ENCODE measurements at places on chromosomes 4 and X.

DNA sequence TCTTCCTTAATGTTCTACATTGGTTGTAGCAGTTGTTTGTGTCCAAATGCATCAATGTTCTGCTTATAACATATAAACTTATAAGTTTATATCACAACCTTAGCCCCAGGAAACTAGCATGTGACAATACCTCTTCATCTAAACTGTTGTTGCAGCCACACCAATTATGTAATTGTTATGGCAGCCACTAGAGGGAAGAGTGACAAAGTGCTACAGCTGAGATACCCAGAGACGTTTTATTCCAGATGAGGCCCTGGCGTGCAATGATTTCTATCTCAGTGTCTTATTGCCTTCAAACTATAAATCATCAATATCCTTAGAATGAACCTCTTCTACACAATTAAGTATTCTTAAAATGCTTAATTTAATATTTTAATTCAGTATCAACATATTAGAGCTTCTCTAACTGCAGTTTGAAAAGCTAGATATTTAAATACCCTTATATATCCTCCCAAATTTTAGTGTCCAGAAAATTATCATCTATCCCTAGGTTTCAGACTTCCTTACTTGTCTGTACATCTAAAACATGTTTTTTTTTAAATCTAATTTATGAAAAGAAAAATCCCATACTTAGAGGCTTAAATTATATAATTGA lies 171.6 kb downstream of the PCDH10 start:
- peak; percentile 28 for DNase-seq

DNA sequence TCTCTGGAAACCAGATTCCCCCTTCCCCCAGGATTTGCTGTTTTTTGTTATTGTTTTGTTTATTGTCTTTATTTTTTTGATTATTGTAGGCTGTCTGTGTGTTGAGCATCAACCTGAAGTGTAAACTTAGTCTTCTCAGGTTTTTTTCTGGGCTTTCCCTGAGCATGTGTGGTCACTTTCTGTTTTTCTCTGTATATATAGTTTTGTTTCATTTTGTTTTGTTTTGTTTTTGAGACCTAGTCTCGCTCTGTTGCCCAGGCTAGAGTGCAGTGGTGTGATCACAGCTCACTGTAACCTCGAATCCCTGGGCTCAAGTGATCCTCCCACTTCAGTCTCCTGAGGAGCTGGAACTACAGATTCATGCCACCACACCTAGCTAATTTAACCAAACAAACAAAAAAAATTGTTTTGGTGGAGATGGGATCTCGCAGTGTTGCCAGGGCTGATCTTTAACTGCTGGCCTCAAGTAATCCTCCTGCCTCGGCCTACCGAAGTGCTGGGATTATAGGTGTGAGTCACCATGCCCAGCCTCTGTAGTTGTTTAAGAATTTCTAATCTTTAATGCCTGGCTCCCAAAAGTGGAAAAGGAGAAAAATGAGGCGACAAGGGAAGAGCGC lies 9.1 kb downstream of the IL13RA1 start:
- DNase-seq = no peak

GRCh38 chrX:19839770-19840254 lies 47.6 kb downstream of the SH3KBP1 start:
- no peak for DNase-seq

GRCh38 chr4:27278615-27279375 lies 418.2 kb downstream of the STIM2 start:
- peak; percentile 65 for DNase-seq

DNA sequence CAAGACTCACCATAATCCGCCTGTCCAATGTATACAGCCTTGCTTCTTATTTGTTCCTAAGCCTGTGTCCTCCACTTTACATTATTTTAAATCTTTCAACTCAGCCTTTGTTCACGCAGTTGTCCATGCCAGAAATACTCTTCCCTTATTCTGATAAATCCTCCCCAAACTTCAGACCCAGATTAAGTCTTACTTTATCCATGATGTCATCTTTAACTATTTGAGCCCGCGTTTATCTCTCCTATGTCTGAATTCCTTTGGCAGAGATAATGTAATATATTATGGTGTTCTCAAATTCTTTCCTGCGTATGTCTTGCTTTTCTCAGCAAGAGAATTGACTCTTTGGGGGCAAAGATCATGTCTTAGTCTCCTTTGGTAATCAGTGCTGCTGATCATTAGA lies 129.6 kb downstream of the LUZP4 start:
- DNase-seq = no peak

- no peak for DNase-seq
These were observed 35.8 kb downstream of the TACC3 start for GRCh38 chr4:1756893-1757779.

DNA sequence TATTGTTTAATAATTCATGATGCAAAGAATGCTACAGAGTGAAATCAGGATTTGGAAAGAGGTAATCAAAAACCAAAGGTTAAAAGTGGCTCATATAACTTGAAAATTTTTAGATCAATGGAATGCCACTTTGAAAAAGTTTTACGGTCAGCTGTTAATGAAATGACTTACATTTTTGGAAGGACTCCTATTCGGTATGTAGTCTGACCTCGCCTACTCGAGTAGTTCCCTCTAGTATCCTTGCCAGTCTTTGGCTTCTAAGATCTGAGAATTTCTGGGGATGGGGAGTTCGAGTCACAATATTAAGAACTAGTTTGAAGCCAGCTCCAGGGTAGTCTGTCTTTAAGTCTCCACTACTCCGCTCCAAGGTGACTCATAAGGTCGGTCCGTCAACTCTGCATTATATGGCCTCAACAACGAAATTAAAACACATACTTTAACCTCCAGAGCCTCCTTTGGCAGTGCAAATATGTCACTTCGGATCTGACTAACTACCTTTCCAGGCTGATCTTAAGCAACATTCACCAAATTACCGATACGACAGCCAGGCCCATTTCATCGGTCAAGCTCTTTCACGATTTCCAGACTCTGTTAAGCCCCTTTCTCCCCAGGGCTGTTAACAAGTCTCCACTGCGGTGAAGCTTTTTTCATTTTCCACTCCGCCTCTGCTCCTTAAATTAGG lies 733 bp upstream of the NAA15 start:
- no peak for DNase-seq

DNA sequence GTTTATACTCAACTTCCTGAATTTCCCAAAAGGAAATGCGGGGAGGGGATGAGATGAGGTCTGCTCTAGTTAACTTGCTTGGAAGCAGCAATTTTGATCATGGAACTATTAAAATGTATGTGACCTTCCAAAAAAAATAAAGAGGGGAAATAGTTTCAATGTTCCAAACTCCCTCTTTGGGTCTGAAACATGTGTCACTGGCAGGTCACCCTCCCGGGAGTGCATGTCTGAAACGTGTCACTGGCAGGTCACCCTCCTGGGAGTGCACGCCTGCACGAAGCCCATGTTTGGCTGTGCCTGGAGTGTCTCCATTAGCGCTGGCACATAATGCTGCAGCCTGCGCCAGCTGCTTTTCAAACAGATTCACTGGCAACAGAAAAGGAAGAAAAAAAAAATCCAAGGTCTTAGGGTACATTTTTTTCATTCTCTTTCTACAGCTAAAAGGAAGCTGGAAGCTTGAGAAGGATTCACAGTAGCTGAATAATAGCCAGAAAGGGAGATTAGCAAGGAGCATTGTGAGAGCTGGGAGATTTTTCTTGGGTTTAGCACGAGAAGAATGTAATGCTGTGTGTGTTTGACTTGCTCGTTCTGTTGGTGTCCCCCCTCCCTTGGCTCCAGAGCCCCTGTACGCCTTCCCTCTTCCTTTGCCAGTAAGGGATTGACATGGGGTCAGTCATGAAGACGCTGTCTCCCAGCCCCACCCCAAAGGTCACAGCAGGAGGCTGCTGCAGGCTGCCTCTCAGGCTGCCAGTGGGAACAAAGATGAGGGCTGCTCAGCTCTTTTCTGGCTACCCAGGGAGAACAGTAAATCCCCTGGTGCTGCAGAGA lies 39.2 kb upstream of the TLR3 start:
- DNase-seq = peak; percentile 5

DNA sequence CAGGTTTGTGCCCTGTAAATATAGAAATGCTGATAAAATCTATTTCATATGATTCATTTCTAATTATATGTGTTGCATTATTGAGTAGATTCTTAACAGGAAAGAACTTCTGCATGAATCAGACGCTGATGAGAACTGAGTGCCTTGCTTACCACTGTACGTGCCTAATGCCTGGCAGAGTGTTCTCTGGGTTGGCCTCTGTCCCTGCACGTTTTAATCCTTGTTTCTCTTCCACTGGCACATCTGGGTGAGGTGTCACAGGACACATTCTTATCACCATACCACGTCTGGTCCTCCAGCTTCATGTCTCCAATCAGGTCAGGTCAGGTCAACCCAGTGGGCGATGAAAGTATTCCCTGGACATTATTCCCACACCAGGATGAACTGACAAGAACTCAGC lies 53.6 kb downstream of the KLF3 start:
- no peak for DNase-seq

- DNase-seq = no peak
These were observed 56.1 kb upstream of the HELT start for GRCh38 chr4:184962125-184962638.

GRCh38 chr4:9936129-9936644 lies 85.1 kb downstream of the SLC2A9 start:
- no peak for DNase-seq

DNA sequence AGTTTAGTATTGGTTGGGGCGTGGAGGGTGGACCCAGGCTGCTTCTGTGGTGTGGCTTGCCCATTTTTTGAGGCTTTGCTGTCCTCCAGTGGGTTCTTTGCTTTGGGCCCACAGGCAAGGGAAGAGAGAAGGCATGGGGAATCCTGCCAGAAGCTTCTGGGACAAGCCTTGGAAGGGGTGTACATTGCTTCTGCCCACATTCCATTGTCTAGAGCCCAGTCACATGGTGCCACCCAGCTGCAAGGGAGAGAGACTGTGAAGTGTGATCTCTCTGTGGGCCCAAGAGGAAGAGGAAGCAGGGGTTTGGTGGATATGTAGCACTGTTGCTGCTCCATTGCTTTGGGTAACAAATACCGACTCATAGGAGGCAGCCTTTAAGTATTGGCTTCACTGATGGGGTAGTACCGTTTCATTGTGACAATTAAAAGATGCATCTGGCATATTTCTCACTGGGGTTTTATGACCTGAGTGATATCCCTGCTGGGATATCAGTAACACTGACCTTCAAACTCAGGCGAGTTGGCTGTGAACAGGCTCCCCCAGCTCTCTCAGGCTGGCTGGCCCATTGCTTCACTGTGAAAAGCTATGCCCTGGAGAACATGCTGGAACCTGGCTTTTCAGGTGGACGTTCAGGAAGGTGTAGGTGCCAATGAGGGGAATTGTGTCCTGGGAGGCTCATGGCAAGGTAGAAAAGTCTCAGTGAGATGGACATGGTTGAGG lies 85.9 kb downstream of the CLDN34 start:
- no peak for DNase-seq

DNA sequence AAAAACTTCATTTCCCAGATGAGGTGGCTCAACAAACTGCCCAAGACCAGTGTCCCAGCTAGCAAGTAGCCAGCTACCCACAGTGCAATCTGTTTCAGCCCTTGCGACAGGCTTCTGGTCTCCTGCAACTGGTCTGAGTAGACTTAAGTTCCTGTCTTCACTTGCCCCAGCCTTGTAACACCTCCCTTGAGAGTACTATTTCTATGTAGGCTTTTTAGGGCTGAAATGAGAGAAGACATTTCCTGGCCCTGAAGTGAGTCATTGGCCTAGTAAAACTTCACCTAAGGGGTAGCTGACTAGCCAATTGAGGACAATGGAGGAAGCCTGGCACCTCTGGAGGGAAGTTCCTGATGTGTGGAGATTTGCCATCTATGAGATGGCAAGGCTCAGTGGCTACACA lies 80.1 kb upstream of the STIM2 start:
- DNase-seq = no peak

DNA sequence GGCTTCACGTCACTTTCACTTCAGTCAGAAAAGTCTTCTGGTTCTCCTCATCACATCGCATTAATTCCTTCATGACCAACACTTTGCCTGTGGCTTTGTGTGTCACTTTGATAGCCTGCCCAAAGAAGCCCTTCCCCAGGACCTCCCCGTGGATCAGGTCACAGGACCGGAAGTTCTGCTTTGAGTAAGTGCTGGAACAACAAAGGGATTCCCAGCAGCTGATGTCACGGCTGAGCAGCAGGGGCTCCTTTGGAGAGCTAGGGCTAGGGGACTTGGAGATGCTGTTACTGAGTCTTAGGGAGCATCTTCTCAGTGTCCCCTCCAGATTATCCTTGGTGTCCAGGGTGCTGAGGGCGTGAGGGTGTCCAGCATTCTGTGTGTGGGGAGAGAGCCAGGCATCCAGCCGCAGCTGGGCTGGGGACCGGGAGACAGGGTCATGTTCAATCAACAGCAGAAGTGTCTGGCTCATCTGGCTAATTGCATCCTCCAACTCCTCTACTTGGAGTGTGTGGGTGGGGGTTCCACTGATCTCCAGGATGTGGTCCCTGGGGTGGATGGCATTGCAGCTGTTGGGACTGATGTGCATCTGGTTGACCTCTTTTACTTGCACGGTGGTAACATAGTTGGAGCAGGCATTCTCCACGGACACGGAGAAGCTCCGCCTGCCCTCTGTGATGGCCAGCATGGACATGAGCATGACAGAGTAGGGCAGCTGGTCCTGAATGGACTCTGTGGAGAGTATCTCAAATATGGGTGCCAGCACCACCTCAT lies 39.2 kb upstream of the ARHGAP6 start:
- DNase-seq = no peak

DNA sequence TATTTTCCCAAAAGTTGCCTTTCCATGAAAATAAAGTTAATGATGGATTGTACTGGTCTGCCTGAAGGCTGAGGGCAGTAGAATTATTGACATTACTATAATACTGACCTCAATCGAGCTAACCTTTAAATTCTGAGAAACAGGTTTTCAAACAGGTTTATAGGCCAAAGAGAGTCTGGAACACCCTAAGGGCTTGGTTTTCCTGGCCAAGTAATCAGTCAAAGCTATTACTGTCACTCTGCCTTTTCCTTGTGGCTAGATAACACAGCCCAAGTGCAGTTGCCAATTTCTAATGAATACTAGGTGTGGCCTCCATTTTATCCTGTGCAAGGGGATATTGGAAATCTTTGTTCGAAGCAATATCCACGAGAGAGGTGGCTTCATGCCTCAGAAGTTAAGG lies 75.2 kb downstream of the INTS12 start:
- DNase-seq = peak; percentile 7

GRCh38 chr4:29259556-29259955 lies 1460.6 kb upstream of the PCDH7 start:
- DNase-seq = no peak

- no peak for DNase-seq
These were observed 217.2 kb upstream of the ARSJ start for GRCh38 chr4:114196606-114197005.

- no peak for DNase-seq
These were observed 469.0 kb upstream of the BOD1L1 start for GRCh38 chr4:14096396-14096965.

DNA sequence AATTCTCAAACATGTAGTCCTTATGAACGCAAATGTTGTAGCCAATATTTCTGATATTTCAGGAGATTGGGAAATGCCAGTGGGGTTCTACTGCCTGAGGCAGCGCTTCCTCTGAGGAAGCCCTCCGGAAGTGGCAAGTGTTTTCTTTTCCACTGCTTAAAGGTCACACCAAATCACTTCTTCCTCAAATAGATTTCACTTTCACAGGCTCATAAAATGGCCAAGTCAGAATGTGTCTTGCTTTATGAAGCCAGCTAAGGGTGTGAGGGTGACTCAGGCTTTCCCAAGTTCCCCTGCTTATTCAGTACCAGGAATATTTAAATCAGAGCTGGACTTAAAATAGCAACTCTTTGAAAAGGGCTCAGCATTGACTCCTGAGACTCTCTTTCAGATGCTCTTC lies 514.2 kb upstream of the DIPK2B start:
- no peak for DNase-seq

GRCh38 chr4:7546809-7547367 lies 112.2 kb upstream of the PSAPL1 start:
- DNase-seq = no peak

GRCh38 chr4:145847764-145848163 lies 90.9 kb downstream of the ZNF827 start:
- DNase-seq = no peak
